ENCODE measurements at places on chromosomes 3 and 15. TPM values are rescaled to one million over a fixed set of nuclear protein-coding genes. Genes with fewer than 3 reads are reported as not detected.

Gene CHRNA7
- 2.8 TPM for total RNA-seq

Gene APOD
- 25.1 TPM for total RNA-seq

Gene RHO
- not detected for total RNA-seq

Gene RAD51
- total RNA-seq, result 9.2 TPM

Gene MYL3
- total RNA-seq, result not detected

Gene CPNE4
- total RNA-seq, result not detected

Gene CEP97
- 17.7 TPM for total RNA-seq

Gene ABI3BP
- 14.5 TPM for total RNA-seq

Gene ANKRD63
- not detected for total RNA-seq

Gene SLC51A
- total RNA-seq, result not detected

Gene GOLGA8O
- total RNA-seq, result 0.20 TPM

Gene DAZL
- not detected for total RNA-seq

Gene COL8A1
- total RNA-seq, result 251 TPM

Gene KCNMB3
- total RNA-seq, result 0.46 TPM

Gene KBTBD8
- 5.9 TPM for total RNA-seq

Gene KLF13
- 23.8 TPM for total RNA-seq

Gene NANOGP8
- not detected for total RNA-seq

Gene PLSCR2
- total RNA-seq, result not detected

Gene TMC3
- not detected for total RNA-seq

Gene VPS13C
- 85.9 TPM for total RNA-seq

Gene ZDHHC19
- not detected for total RNA-seq

Gene SHISA5
- 132 TPM for total RNA-seq

Gene B3GALNT1
- total RNA-seq, result 41.2 TPM

Gene LINGO1
- total RNA-seq, result 0.04 TPM

Gene VWA5B2
- not detected for total RNA-seq

Gene ACTRT3
- 4.0 TPM for total RNA-seq

Gene SMAD6
- 14.9 TPM for total RNA-seq

Data from pulmonary artery endothelial cell (primary cell).